ENCODE measurements at places on chromosomes 4 and X.

GRCh38 chrX:36214924-36215323 is 295.4 kb downstream of the CFAP47 start:
- DNase-seq = no peak

DNA sequence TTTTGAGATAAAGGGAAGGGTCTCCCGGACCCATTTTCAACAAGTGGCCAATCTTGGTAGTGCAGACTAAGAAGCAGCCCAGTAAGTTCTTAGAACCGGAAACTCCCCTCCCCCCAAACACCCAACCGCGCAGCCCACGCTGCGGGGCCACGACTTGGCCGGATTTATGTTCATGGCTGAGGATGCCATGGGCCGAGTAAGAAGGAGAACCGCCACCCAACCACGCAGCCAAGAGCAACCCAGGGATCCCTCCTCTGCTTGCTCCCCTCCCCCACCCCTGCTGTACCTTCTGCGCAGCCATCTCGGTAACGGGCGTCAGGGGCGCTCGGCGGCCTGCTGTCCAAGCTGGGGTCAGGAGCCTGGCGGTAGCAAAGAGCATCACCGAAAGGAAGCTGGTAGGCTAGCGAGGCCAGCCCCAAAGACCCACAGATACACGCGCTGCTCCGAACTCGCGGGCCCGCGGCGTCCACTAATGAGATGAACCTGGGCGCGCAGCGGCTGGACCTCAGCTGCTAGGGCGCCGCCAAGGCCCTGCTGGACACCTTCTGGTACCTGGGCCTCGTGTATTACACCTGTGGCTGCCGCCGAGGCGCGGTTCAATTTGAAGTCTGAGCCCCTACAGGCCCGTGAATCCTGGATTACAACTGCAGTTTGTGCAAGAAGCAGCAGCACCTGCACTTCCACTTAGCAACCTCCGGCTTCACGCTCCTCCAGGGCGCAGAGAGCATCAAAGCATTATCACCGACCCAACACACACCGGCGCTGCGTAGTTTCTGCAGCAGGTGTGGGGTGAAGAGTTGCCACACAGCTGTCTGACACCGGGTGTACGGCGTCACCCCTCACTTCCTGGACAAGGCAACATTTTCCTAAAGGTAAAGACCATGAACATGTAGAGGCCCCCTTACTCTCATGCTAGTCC is 63.4 kb downstream of the NUDT10 start:
- DNase-seq = peak; percentile 68

DNA sequence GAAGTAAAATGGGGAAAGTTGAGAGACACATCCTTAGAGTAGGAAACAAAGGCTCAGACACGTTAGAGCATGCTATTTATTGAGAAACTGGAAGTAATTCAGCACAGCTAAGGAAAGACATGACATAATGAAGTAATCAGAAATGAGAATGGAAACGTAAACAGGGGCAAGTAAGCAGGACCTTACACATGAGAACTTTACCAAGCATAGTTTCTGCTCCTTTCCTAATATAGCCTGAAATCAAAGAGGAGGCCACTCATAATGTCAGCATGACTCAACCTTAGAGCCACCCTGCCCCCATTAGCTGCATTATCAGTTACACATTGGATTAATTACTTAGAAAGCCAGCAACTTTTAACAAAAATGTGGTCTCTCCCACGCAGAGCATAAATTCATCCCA is 558.3 kb upstream of the GRIA3 start:
- DNase-seq = no peak

DNA sequence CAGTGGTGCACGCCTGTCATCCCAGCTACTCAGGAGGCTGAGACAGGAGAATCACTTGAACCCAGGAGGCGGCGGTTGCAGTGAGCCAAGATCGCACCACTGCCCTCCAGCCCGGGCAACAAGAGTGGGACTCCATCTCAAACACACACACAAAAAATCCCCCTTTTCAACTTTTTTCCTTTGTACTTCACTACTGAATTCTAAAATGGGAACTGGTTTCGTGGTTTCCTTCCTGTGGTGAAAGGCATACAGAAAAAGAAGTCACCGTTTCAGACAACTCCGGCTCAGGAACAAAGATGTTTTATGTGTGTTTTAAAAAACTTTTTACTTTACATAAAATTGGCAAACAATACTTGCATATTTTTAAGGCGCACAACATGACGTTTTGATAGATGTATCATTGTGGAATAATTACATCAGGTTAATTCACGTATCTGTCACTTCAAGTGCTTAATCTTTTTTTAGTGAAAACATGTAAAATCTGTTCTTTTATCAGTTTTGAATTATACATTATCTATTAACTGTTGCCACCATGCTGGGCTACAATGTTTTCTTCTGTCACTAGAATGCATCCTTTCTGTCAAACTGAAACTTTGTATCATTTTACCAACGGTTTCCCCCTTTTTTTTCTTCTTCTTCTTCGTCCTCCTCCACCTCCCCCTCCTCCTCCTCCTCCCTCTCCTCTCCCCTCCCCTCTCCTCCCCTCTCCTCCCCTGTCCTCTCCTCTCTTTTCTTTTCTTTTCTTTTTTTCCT is 186.0 kb downstream of the CRLF2 start:
- peak; percentile 23 for DNase-seq

DNA sequence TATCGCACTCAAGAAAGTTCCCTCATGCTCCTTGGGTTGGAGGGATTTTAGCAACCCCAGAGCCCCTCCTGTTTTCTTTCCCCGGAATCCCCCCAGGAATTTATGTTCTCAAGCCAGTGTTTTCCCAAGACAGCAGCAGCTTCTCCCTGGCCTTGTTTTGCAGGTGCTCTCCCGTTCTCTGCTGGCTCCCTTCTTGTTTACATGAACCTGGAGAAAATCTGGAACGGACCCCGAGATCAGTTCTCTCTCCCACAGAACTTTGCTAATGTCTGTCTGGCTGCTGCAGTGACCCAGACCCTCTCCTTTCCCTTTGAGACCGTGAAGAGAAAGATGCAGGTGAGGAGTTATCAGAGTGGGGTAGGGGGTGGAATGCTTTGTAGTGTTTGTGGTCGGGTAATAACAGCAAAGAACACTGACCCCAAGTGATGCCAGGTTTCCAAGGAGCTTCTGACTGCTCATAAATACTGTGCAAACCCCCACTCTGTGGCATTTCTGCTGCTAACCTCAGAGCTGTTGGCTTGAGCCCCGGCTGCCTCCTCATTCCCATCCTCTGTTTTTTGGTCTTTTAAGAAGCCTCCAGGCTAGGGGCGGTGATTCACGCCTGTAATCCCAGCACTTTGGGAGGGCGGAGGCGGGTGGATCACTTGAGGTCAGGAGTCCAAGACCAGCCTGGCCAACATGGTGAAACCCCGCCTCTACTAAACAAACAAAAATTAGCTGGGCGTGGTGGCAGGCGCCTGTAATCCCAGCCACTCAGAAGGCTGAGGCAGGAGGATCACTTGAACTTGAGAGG is 11.1 kb downstream of the SLC25A43 start:
- no peak for DNase-seq

- no peak for DNase-seq
Measured at GRCh38 chrX:55484948-55485347, 4.7 kb downstream of the USP51 start.

- no peak for DNase-seq
Measured at GRCh38 chrX:53321943-53322497, 40.6 kb upstream of the IQSEC2 start.

- no peak for DNase-seq
Measured at GRCh38 chrX:110381216-110381615, 22.6 kb downstream of the RTL9 start.

DNA sequence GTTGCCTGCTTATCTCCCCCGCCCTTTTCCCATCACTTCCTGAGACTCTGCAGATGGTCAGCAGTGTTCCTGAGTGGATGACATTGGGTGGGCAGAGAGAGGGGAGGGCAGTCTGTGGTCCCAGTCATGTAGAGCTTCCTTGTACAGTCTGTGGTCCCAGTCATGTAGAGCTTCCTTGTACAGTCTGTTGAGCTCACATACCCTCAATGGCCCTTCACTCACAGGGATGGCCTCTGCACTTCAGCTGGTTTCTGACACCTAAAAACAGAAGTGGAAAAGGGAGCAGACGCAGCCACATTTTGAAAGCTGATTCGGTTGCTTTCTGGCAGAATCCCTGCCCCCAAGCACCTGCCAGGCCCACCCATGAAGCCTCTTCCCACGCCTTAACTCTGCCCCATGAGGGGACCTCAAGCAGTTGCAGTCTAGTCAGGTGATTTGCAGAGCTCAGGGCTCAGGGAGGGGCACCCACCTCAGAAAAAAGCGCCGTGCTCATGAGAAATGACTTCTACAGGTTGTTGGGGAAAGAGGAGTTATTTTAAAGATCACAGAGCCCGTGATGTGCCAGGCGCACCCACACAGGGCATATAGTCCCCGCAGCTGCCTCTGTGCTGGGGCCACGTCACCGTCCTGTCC is 3.6 kb upstream of the TMEM271 start:
- no peak for DNase-seq

Data from CD4-positive, alpha-beta T cell treated with Interleukin-21 for 1 hour (primary cell).